Posterior cingulate gyrus (tissue), 11 donors: ENCODE measurements at places on chromosomes 5 and 9.

DNA sequence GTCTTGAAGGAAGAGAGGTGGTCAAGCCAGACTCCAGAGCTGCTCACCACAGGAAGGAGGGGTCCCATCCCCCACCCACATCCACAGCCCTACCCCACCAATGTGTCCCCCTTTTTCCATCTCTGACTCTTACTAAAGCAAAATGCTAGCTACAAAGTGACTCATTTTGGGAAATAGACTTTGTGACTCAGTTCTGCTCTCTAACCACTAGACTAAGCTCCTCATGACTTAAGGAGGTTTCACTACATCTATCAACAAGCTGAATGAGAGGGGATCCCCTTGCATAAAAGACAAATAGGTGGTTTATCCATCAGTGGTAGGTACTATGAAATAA, 35.1 kb upstream of the ADRB2 start:
- DNase-seq, result no peak

- no peak for DNase-seq
Measured at GRCh38 chr9:136902259-136902821, 16.0 kb downstream of the TRAF2 start.

GRCh38 chr9:22158271-22158670, 149.2 kb upstream of the CDKN2B start:
- no peak for DNase-seq

- DNase-seq, result peak; percentile 87
Measured at GRCh38 chr5:14664270-14665100, at the start of gene OTULIN. TSS of gene OTULIN (plus strand) at chr5:14664718. CDS start at chr5:14664826, 108 bp downstream.

DNA sequence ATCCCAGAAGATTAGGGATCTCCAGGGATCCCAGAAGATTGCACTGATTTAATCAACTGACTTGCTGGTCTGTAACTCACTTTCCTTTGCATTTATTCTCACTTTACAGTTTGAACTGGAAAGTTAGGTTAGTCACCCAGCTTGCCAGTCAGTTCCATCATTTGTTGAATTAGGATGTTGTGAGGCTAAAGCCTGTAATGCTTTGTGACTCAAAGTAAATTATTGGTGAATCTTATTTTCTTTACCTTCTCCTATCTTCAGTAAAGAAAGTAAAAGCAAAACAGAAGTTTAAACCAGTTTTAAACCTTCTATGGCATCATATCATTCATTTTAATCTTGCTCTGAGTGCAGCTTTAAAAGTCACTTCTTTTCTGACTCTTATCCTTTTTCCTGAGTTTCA, 85.8 kb downstream of the SLC44A1 start:
- no peak for DNase-seq

DNA sequence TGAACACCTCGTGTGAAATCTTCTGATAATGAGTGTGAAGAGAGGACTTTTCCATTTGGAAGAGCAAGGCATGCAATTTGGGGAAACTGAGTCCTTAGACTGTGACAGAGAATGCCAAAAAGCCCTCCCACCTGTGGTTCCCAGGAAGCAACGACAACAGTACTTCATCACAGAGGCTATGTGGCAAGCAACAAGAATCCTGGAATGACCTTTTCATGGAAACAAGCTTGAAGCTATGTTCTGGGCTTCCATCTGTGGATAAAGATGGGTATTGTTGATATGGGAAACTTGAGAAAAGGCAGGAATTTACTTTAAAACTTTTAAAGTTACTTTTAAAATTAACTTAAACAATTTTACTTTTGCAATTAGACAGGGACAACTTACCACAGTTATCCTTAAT, 131.2 kb upstream of the ANKH start:
- DNase-seq, result no peak

- DNase-seq, result no peak
Measured at GRCh38 chr5:175691761-175692160, 33.9 kb downstream of the HRH2 start.
